ENCODE measurements at places on chromosomes 5 and 9.

- DNase-seq = peak; percentile 17
Measured at GRCh38 chr5:138180183-138180782, 1.4 kb downstream of the KIF20A start.

- DNase-seq = no peak
Measured at GRCh38 chr9:90697808-90698207, 55.2 kb upstream of the DIRAS2 start.

DNA sequence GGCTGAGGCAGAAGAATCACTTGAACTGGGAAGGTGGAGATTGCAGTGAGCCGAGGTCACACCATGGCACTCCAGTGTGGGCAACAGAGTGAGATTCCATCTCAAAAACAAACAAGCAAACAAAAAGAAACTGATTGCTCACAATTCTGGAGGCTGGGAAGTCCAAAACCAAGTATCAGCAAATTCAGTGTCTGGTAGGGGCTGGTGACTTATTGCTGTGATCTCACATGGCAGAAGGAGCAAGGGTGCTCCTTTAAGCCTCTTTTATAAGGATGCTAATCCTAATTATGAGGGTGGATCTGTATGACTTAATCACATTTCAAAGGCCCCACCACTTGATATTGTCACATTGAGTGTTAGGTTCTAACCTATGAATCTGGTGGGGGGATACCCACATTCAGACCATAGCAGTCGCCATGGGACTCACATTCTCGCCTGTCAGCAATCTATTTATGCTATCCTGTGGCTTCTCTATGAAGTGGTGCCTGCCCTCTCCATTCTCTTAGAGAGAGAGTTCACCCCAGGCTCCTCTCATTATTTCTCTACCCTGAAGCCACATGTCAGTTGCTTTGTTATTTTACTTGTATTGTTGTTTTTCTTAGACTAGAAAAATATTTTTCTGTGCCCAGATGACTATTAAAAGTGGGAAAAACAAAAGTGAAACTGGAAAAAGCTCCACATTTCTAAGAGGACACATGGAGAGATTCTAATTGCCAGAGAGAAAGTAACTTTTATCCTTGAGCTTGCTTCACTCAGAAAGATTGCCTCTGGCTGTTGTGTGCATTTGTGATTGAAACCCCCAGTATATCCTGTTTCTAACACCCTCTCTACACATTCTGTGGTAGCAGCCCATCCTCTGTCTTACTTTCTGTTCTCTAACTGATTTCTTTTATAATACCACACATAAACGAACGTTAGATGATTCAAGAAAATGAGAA, 18.8 kb upstream of the PRLR start:
- no peak for DNase-seq

GRCh38 chr5:71971862-71972261, 135.4 kb upstream of the MAP1B start:
- no peak for DNase-seq

- DNase-seq = peak; percentile 76
Measured at GRCh38 chr9:129174724-129175514, 3.1 kb downstream of the IER5L start.

- DNase-seq = peak; percentile 39
Measured at GRCh38 chr9:109538346-109538745, 40.2 kb upstream of the PTPN3 start.

DNA sequence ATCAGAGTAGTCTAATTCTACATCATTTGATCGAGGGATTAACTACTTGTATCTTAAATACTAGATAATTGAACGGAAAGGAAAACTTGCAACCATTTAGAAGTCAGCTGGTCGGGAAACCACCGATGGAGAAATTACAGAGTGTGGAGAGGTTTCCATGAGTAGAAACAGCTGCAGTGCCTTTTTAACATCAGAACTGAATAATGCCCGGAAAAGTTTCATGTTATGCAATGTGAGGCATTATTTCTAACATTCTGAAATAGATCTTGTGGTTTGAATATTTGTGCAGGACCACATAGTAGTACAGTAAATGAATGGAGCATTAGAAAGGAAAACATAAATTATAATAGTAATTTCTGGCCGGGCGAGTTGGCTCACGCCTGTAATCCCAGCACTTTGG, 88.1 kb upstream of the RNF180 start:
- no peak for DNase-seq

GRCh38 chr5:35409361-35409760, 179.1 kb upstream of the PRLR start:
- no peak for DNase-seq

DNA sequence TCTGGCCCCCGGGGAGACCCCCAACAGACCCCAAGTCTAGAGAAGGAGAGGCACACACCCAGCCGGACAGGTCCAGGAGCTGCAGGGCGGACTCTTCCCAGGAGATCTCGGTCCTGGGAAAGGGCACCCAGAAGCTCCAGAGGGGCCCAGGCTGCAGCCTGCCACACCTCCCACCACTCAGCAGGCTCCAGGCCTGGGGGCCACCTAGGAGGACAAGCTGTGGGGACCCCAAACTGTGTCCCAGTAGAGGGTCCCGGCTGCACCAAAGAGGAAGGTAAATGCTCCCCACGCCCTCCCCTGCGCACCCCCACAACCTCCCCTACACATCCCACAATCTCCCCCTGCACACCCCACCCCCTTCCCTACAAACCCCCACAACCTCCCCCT, 48.5 kb downstream of the PLEKHG4B start:
- no peak for DNase-seq

DNA sequence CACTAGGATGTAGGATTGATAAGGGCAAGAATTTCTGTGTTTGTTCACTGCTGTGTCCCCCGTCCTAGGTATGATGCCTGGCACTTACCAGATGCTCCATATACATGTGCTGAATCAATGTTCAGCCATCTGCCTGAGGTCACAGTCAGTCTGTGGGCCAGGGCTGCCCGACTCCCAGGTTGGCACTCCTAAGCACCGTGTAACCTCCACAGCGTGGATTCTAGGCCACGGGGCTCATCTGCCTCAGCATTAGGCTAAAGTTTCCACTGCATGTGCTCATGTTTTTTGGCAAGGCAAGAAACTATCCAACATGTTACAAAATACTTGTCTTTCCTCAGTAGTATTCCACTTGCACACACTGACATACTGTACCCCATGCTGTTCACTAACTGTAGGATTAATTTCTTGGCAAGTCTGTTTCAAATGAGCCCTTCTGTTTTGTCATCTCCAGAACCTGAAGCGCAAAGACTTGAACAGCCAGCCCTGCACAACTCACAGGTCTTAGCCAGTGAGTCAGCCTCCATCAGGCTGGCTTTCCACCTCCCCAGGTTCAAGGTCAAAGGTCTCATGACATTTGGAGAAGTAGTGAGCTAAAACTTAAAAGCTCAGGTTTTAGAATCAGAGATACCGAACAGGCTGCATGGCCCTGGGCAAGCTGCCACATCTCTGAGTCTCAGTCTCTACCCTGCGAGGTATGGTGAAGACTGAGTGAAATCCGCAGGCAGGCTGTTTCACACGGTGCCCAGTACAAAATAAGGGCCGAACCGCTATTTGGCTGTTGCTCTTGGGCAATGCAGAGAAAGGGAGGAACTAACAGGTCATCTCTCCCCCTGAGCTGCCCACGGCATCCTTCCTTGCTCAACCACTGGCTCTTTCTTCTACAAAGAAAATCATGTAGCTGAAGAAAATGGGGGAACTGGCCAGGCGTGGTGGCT, 7.2 kb downstream of the TOR1A start:
- DNase-seq = no peak

GRCh38 chr9:89821081-89821480, 216.3 kb downstream of the GADD45G start:
- DNase-seq = no peak

GRCh38 chr5:31556461-31556860, 24.4 kb downstream of the C5orf22 start:
- DNase-seq = no peak

DNA sequence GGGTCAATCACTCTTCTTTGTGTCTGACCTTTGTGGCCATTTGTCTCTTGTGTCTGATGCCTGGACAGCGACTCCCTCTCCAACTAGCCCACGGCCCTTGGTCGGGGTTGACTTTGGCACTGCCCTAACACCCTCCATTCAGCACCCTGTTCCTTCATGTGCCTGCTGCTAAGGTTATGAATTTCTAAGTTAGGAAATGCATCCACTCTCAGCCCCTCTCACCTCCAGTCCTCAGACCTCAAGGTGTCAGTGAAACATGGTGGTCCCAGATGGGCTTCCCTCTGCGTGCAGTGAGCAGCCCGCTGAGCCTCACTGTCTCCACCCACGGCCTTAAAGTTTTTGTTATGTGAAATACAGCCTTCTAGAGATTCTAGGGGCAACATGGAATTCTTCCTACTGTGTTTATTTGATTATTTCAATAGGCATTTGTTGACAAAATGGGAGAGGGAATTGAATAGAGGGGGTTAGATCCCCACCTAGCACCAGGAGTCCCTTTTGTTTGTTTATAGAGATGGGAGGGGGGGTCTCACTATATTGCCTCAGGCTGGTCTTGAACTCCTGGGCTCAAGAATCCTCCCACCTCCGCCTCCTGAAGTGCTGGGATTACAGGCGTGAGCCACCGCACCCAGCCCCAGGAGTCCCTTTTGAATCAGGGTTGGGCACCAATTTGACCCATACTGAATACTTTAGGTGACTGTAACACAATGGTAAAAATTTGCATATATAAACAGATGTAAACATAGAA, 1.6 kb upstream of the GLIPR2 start:
- DNase-seq = no peak

- peak; percentile 23 for DNase-seq
Measured at GRCh38 chr5:170782438-170782837, 1.1 kb upstream of the GABRP start.

GRCh38 chr5:115417076-115417475, 120.6 kb upstream of the CCDC112 start:
- DNase-seq = no peak

DNA sequence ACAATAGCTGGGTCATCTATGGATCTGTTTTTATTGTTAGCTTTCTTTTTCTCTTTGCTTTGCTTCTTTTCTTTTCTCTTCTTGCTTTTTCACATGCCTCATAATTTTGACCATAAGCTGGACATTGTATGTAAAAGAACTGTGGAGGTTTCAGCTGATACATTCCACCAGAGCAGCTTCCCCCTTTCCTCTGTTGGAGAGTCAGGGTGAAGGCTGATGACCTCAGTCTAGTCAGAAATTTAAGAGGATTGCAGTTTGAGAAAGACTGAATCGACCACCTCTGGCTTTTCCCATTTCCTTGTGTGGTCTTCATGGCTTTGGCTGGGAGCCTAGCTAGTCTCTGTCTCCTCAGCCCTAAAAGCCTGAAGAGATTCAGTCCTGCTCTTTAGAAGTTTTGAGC, 42.0 kb downstream of the KCNIP1 start:
- DNase-seq = no peak

- no peak for DNase-seq
Measured at GRCh38 chr5:59137846-59138245, 555.0 kb downstream of the RAB3C start.

DNA sequence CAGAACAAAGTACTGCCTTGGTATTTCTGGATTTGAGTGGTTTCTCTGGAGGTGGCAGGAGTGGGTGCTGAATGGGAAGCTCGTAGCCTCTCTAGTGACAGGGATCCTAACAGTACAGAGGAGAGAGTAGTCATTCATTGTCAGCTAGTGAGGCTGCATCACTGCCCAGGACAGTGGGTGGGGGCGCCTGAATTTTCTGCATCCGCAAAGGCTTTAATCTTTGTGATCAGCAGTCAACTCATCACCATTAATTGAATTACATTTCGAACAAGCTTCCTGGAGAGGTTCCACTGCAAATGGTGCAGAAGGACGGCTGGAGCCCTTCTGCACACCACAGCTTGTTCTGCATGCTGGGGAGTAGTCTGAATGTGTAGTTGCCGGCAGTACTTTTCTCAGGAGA, 77.5 kb downstream of the HSPA4 start:
- DNase-seq = no peak

DNA sequence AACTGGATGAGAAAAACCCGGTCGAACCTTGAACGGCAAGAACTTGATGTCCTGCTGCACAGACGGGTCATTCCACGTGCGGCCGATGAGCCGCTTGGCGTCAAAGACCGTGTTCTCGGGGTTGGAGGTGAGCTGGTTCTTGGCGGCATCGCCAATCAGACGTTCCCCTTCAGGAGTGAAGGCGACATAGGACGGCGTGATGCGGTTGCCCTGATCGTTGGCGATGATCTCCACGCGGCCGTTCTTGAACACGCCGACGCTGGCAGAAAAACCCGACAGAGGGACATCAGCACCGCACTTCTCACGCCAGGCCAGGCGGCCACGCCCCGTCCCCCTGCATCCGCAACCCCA, 519 bp downstream of the HSPA5 start:
- no peak for DNase-seq

- DNase-seq = no peak
Measured at GRCh38 chr5:72096602-72097188, 10.6 kb upstream of the MAP1B start.

- no peak for DNase-seq
Measured at GRCh38 chr9:93020771-93021670, 37.5 kb upstream of the SUSD3 start.

GRCh38 chr5:74945561-74946165, 79.5 kb upstream of the FAM169A start:
- DNase-seq = no peak

DNA sequence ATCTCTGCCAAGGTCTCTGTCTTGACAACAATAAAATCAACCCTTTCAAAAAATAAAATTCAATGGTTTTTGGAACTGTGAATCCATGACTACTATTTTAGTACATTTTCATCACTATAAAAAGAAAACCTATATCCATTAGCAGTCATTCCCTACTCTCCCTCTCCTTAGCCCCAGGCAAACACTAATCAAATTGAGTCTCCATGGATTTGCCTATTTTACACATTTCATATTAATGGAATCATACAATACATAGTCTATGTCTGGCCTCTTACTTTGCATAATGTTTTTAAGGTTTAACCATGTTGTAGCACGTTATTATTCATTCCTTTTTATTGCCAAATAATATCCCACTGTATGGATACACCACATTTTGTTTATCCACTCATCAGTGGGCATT, 24.1 kb downstream of the RIGI start:
- no peak for DNase-seq

DNA sequence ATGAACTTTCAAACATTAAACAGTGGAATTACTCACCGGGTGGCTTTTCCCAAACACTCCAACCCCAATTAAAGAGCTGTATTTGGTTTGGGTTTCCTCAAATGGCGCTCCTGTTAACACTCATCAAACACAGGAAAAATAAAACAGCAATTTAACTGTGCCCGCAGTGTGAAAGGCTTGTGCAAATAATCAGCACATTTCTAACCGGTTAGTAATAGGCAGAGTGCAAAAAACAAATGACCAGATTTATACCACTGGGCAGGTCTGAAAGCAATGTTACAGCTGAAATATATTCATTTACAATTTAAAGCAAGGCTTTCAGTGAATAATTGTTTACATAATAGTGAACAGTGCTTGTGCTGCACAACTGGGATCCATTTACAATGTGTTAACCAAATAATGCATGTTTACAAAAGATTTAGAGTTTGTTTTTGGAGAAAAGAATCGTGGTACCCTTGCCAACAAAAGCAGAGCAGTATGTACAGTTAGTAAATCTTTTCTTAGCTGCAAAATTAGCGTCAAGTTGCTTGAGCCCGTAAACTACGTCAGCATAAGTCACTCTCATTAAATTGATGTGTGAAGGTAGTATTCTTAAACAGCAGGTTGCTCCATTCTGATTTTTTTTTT, 662.9 kb upstream of the ZNF608 start:
- no peak for DNase-seq
